ENCODE measurements at places on chromosomes 3 and 15. TPM values are rescaled to one million over a fixed set of nuclear protein-coding genes. Genes with fewer than 3 reads are reported as not detected.

The ZNF80 gene
- not detected for total RNA-seq

DNA sequence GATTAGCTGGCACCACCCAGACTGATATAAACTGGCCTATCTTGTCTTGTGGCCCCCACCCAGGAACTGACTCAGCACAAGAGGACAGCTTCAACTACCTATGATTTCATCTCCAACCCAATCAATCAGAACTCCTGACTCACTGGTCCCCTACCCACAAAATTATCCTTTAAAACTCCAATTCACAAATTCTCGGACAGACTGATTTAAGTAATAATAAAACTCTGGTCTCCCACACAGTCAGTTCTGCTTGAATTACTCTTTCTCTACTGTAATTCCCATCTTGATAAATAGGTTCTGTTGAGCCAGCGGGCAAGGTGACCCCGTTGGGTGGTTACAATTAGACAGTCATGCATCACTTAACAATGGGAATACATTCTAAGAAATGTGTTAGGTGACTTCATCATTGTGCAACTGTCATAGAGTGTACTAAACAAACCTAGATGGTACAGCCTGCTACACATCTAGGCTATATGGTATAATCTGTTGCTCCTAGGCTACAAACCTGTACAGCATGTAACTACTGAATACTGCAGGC, 48.1 kb upstream of the MAP4 start:
- no peak for DNase-seq

GRCh38 chr15:56813995-56814394, 80.7 kb upstream of the ZNF280D start:
- DNase-seq = no peak

DNA sequence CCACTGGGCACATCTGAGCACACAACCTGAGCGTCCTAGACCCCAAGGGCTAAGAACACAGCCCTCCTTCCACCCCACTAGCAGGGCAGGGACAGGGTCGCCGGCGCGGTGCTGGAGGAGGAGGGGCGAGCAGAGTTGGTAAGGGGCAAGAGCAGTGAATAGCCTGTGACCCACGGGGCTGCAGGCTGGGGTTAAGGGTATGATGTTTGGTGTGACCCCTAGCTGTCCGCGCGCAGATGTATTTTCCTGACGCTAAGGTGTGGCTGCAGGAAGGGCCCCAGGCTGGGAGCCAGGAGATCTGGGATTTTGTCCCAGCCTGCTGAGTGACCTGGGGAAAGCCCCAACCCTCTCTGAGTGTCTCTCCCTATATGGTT, 1.3 kb upstream of the C15orf39 start:
- DNase-seq = no peak
